Epithelial cell of umbilical artery (primary cell): ENCODE measurements at places on chromosomes 2 and 18. TPM values are rescaled to one million over a fixed set of nuclear protein-coding genes. Genes with fewer than 3 reads are reported as not detected.

The DNER gene
- total RNA-seq: under 0.01 TPM in 1 of 2 replicates, not detected in the other

The COL6A3 gene
- 5.2 and 17.9 TPM in 2 replicates for total RNA-seq

The GKN1 gene
- total RNA-seq: not detected in 2 replicates

The DOK1 gene
- total RNA-seq: 15.9 and 21.6 TPM in 2 replicates

The MEP1B gene
- not detected in 2 replicates for total RNA-seq

The ERICH2 gene
- not detected in 2 replicates for total RNA-seq

The SLC4A3 gene
- total RNA-seq: under 0.01 TPM in 1 of 2 replicates, not detected in the other

The ACADL gene
- not detected in 2 replicates for total RNA-seq

The CAVIN2 gene
- total RNA-seq: 82.5 and 106 TPM in 2 replicates

The CTAGE1 gene
- not detected in 2 replicates for total RNA-seq

The TTN gene
- total RNA-seq: 1.1 and 1.3 TPM in 2 replicates

The APLF gene
- total RNA-seq: 2.6 and 3.2 TPM in 2 replicates

The REEP1 gene
- under 0.01 TPM in 1 of 2 replicates, not detected in the other for total RNA-seq

The RPRM gene
- total RNA-seq: not detected in 2 replicates

The GCG gene
- not detected in 2 replicates for total RNA-seq

The GLS gene
- total RNA-seq: 131 and 169 TPM in 2 replicates

The G6PC2 gene
- total RNA-seq: not detected in 2 replicates

The CAPN13 gene
- not detected in 2 replicates for total RNA-seq

The SOWAHC gene
- total RNA-seq: 4.9 and 5.9 TPM in 2 replicates

The SGPP2 gene
- not detected in 2 replicates for total RNA-seq

The MYO1B gene
- total RNA-seq: 48.5 and 61.7 TPM in 2 replicates

The SCYGR8 gene
- total RNA-seq: not detected in 2 replicates

The CNDP1 gene
- total RNA-seq: not detected in 2 replicates

The RUFY4 gene
- total RNA-seq: not detected in 2 replicates

The ARHGAP15 gene
- not detected in 2 replicates for total RNA-seq

The HOXD1 gene
- total RNA-seq: 4.3 and 7.8 TPM in 2 replicates

The ESPNL gene
- not detected in 2 replicates for total RNA-seq

The CAMKMT gene
- 6.5 TPM in 2 replicates for total RNA-seq

The PROKR1 gene
- not detected in 2 replicates for total RNA-seq

The SCG2 gene
- total RNA-seq: 0.15 TPM in 1 of 2 replicates, not detected in the other

The LRRTM4 gene
- not detected in 2 replicates for total RNA-seq

The RFTN2 gene
- 2.7 and 5.5 TPM in 2 replicates for total RNA-seq

The SNORC gene
- under 0.01 and 0.46 TPM in 2 replicates for total RNA-seq

The PID1 gene
- total RNA-seq: 0.32 and 0.46 TPM in 2 replicates

The UNC80 gene
- total RNA-seq: not detected in 2 replicates

The POTEJ gene
- total RNA-seq: not detected in 2 replicates

The SLC8A1 gene
- total RNA-seq: 5.2 and 18.2 TPM in 2 replicates

The TNFRSF11A gene
- 2.3 and 9.6 TPM in 2 replicates for total RNA-seq

The ZNF396 gene
- total RNA-seq: 0.32 and 0.76 TPM in 2 replicates

The DES gene
- total RNA-seq: under 0.01 and 1.2 TPM in 2 replicates

The YWHAQ gene
- total RNA-seq: 239 and 243 TPM in 2 replicates

The TFCP2L1 gene
- total RNA-seq: under 0.01 TPM in 1 of 2 replicates, not detected in the other

The FOXD4L1 gene
- under 0.01 TPM in 1 of 2 replicates, not detected in the other for total RNA-seq

The DSG4 gene
- not detected in 2 replicates for total RNA-seq

The GPAT2 gene
- total RNA-seq: 8.8 and 10.3 TPM in 2 replicates

The CABLES1 gene
- 12.2 and 14.6 TPM in 2 replicates for total RNA-seq

The TBC1D8 gene
- 14.0 and 25.7 TPM in 2 replicates for total RNA-seq
